Body of pancreas (tissue), 4 donors: ENCODE measurements at places on chromosomes 12 and 14. TPM values are rescaled to one million over a fixed set of nuclear protein-coding genes. Genes with fewer than 3 reads are reported as not detected.

DNA sequence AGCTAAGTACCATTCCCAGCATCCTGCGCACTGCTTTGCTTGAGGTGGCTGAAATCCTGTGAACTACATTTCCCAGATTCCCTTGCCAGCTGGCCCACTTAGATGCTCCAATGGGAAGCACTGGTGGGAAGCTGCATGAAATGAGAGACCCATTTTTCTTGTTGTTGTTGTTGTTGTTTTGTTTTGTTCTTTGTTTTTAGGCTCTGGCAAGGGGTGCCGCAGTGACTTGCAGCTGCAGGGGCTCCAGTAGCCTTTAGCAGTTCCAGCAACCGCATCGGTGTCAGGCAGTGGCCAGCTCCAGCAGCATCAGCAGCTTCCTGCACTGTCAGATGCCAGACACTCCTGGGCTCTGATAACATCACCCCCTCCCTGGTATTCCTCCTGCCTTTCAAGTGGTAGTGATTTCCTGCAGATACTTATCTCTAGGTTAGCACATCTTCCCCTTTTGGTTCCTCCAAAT lies 8.8 kb upstream of the EGLN3 start:
- no peak for DNase-seq

- DNase-seq, result no peak
Observed at GRCh38 chr14:97022741-97023140, 225.6 kb downstream of the VRK1 start.

- no peak for DNase-seq
Observed at GRCh38 chr14:90530523-90530922, 133.7 kb downstream of the CALM1 start.

GRCh38 chr14:105408592-105408991 lies 10.3 kb downstream of the TEX22 start:
- DNase-seq, result no peak

- no peak for DNase-seq
Observed at GRCh38 chr14:102481791-102482238, 27.8 kb downstream of the ANKRD9 start.

DNA sequence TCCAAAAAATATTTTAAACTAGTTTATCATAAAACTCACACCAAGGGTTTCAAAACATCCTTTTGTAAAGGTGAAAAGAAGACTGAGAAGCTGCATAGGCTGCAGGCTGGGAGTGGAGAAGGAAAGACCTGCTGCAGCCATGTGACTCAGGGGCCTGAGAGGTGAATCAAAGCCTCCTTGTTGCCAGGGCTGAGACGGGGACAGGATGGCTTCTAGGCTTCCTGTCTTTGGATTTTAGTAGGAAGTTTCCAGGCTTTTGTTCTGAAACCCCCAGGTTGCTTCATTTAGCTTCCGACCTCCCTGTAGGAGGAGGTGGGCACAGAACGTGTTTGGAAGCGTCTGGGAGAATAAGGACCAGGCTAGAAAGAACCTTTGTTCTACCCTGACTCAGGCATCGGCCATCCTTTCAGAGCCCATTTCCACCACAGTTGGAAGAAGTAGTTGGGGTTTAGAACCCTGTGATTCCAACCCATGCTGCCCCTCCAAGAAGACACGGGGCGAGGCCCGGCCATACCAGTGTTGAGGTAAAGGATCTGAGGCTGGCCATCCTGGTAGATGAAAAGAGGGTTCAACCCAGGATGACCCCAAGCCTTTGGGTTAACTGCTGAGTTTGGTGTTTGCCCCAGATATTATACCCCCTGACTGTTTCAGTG lies 122.4 kb downstream of the SLC25A47 start:
- no peak for DNase-seq

DNA sequence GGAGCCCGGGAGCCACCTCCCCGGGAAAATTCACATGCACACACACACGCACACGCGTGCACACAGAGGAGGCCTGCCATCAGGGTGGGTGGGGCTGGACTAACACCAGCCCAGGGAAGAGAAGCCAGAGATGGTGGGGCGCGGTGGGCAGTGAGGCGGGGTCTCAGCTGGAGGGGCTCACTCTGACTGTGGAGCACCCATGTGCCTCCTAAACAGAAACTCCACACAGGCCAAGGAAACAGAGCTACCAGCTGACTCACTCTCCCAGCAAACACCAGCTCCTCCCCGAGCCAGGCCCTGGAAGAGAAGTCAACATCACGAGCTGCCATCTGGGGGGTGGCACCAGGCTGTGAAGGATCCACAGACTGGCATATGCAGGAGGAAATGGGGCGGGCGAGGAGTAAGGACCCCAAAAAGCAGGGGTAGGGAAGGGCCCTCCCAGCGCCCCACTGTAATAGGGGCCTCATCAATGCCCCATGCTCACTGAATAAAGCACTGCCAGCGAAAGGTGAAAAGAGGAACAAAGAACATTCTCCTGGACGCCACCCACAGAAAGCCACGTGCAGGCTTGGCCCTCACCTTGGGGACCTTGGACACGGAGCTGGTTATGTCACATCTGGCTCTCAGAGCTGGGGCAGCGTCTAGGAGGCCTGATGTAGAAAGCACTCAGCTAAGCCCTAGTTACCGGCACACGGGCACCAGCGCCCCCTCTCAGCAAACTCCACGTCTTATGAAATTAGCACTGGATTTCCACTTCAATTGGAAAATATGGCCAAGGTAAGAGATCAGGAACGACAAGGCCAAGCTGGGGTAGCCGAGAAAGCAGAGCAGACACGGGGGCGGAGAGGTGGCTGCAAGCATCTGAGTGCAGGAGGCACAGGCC lies 8.4 kb upstream of the INF2 start:
- peak; percentile 84 for DNase-seq

DNA sequence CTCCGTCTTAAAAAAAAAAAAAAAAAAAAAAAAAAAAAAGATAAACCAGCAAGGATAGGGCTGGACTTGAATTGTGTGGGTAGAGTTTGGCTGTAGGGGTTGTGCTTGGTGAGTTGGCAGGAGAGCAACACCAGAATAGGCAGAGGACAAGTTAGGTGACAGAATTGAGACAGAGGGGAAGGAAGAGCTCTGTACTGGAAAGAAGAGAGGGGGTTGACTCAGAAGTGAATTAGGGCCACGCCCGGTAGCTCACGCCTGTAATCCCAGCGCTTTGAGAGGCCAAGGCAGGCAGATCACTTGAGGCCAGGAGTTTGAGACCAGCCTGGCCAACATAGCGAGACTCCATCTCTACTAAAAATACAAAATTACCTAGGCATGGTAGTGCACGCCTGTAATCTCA lies 6.1 kb upstream of the TMEM30B start:
- no peak for DNase-seq

GRCh38 chr12:24861766-24862540 lies 86.9 kb downstream of the BCAT1 start:
- peak; percentile 63 for DNase-seq

DNA sequence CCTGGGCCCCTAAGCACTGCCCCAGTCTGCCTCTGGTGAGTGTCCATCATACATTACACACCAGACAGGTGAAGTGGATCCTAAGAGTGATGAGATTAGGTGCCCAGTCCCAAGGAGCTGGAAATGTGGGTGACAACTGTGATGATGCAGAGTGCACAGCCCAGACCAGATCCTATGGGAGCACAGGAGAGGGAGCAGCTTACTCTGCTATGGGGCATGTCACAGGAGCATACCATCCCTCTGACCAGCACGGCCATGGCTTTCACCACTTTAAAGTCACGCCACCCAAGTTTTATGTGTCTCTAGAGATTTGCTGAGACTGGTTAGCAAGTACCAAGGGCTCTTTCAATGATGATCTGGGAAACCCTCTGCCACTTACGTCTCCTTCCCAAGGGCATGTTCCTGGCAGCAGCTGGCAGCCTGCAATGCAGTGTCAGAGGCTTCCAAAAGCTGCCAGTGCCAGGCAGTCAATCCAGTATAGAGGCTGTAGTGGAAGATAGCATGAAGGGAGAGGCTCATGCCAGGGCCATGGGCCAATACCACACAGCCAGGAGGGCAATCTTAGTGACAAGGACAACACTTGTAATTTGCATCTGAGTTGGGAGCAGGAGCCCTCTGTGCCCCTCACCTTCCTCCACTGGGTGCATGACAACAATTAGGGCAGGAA lies 40.2 kb downstream of the STAB2 start:
- no peak for DNase-seq

GRCh38 chr12:118816296-118816695 lies 165.0 kb upstream of the SRRM4 start:
- DNase-seq, result no peak

DNA sequence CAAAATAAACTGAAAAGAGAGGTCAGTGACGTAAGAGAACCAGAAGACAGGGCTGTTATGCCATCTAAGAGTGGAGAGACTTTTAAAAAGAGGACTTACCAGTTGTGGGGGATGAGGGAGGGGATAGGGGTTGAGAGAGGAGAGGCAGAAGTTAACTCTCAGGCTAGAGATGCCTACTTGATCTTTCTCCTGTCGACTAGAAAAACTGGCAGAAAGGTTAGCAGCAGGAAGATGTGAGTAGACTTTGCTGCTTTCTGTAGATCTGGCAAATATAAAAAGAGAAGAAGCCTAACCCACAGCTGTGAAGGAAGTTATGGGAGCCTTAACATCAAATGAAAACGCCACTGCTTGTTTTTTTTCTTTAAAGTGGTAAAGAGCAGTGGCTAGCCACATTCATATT lies 10.7 kb downstream of the CREBL2 start:
- no peak for DNase-seq

DNA sequence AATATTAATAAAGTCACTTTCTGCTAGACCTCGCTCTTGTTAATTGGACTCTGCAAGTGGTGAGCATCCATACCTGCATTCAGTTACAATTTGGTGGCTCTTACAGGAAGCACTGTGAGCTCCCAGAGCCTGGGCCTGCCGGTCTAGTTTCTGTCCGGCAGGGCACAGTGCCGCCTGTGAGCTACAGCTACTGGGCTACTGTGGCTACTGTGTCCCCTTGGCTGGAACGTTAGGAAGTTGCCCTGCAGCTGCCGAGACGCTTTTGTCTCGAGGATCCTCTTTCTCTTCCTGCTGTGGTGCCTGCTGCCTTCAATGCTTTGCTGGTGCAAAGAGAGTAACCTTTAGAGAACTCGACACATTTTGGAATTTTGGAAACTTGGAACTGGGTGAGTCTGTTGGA lies 44.6 kb upstream of the PTGDR start:
- no peak for DNase-seq

- DNase-seq, result no peak
Observed at GRCh38 chr14:54087376-54087775, 130.8 kb upstream of the BMP4 start.

GRCh38 chr12:53758730-53759103 lies 6.9 kb upstream of the CISTR start:
- DNase-seq, result no peak

DNA sequence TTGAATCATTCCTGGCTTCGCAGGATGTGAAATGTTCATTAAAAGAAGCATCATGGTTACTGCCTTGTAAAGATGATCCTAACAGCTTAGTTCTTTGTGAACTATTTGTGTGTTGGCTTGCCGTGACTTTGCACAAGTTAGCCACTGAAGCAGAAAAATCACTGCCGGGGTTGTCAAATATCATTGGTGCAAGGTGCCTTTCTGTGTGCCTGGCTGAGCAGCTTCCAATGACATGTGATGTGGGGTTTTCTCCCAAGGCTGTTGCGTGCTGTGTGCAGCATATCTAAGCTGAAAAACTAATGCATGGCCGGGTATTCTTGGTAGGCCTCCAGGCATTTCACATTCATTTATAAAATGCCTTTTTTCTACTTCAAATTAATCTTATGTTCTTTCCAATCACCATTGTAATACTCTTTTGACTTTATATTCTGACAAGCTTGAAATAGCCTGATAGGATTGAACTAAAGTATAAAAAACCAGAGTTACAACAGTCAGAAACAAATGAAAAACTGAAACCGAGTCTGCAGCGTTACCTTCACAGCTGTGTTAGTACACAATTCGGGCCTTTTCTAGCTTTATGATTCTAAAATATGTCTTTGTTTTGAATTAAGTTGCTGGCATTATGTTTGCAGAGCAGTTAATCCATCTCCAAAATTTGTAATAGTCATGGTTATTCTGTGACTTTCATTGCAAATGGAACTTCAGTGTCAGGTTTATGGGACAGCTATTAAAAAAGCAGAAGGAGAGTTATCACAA lies 222.1 kb downstream of the SYT1 start:
- DNase-seq, result no peak

DNA sequence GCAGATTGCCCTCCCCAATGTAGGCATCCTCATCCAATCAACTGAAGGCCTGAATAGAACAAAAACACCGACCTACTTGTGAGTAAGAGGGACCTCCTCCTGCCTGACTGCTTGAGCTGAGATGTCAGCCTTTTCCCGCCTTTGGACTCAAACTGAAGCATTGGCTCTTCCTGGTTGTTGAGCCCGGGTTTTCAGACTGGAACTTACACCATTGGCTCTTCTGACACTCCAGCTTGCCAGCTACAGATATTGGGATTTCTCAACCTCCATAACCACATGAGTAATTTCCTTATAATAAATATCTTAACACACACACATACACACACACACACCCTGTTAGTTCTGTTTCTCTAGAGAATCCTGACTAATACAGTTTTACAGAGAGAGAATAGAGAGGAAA lies 173.4 kb upstream of the NTF3 start:
- peak; percentile 7 for DNase-seq

GRCh38 chr14:44027397-44027796 lies 479.7 kb downstream of the FSCB start:
- no peak for DNase-seq

- DNase-seq, result no peak
Observed at GRCh38 chr12:111443086-111443485, 37.4 kb downstream of the SH2B3 start.

GRCh38 chr14:27392153-27392552 lies 794.3 kb upstream of the NOVA1 start:
- DNase-seq, result no peak

- DNase-seq, result no peak
Observed at GRCh38 chr12:25592725-25593495, 39.8 kb upstream of the LMNTD1 start.

DNA sequence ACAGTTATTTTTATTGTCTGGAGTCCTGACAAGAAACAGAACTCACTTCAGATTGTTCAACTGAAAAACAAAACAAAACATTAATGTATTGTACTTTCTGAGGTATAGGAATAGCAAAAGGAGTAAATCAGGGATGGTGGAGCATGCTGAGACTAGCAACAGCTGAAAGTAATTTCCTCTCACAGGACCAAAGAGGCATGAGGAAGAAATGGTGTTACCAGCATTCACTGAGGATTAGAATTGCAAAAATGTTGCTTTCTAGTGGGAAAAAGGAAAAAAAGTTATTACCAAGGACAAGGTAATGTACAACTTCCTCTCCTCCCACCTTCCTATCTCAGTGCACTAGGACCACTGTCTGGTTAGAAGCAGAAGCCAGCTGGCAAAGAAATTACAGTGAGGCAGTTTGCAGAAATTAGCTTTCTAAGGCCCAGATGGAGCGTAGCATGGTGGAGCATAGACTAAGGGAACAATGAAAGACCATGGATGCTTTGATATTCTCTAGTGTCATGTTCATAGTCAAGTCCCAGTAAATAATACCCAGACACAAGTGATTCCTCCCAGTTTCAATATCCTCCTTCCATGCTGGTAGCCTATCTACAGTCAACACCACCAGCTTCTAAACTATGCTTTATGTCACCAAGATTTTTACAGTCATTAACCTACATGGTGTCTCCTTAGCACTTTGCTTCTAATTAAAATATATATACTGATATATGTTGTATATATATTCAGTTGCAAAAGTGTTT lies 133.7 kb upstream of the DCN start:
- no peak for DNase-seq

The PAX9 gene
- not detected for total RNA-seq

The SLC5A8 gene
- total RNA-seq, result not detected

The PIP4P1 gene
- total RNA-seq, result 12.2 TPM

The SERPINA4 gene
- total RNA-seq, result 42.8 TPM

The SDSL gene
- 15.2 TPM for total RNA-seq

The FGF23 gene
- not detected for total RNA-seq

The LRP6 gene
- total RNA-seq, result 23.1 TPM

The AKAP3 gene
- total RNA-seq, result 8.2 TPM

The TSPAN19 gene
- total RNA-seq, result not detected

The DYNLL1 gene
- 48.5 TPM for total RNA-seq

The CABP1 gene
- 0.33 TPM for total RNA-seq

The ASIC1 gene
- total RNA-seq, result 0.99 TPM

The C12orf54 gene
- not detected for total RNA-seq
